ENCODE measurements at places on chromosomes 7 and 10. TPM values are rescaled to one million over a fixed set of nuclear protein-coding genes. Genes with fewer than 3 reads are reported as not detected.

LRRC18 gene
- total RNA-seq, result not detected

ATOH7 gene
- total RNA-seq, result not detected

NPY gene
- not detected for total RNA-seq

DENND11 gene
- total RNA-seq, result 25.1 TPM

ZNF775 gene
- 4.4 TPM for total RNA-seq

CDK6 gene
- total RNA-seq, result 229 TPM

FEZF1 gene
- total RNA-seq, result not detected

ZNF853 gene
- 3.4 TPM for total RNA-seq

DOCK1 gene
- total RNA-seq, result 0.17 TPM

PTN gene
- not detected for total RNA-seq

MALRD1 gene
- total RNA-seq, result not detected

PON1 gene
- total RNA-seq, result not detected

MKI67 gene
- 129 TPM for total RNA-seq

CTAGE4 gene
- 2.0 TPM for total RNA-seq

RRP12 gene
- total RNA-seq, result 99.8 TPM

REPIN1 gene
- total RNA-seq, result 59.5 TPM

AS3MT gene
- total RNA-seq, result not detected

SRRM3 gene
- total RNA-seq, result not detected

NKX1-2 gene
- total RNA-seq, result not detected

RHOBTB1 gene
- total RNA-seq, result not detected

ATRNL1 gene
- total RNA-seq, result 0.19 TPM

IFIT5 gene
- total RNA-seq, result 6.5 TPM

PGAM2 gene
- not detected for total RNA-seq

PLA2G12B gene
- not detected for total RNA-seq

SH2D4B gene
- total RNA-seq, result 0.21 TPM

ELFN1 gene
- total RNA-seq, result 0.27 TPM

EBLN1 gene
- total RNA-seq, result not detected

GCK gene
- total RNA-seq, result 1.8 TPM
